Activated CD4-positive, alpha-beta T cell treated with anti-CD3 and anti-CD28 coated beads for 48 hours (primary cell): ENCODE measurements at places on chromosomes 6 and 20.
A peak's percentile ranks its signal among the peaks of the same experiment; 100 is the strongest.

- peak; percentile 55 for DNase-seq
Observed at GRCh38 chr6:135909737-135910387, 58.4 kb downstream of the PDE7B start.

- DNase-seq: no peak
Observed at GRCh38 chr6:112030961-112031660, 22.8 kb upstream of the CCN6 start.

- DNase-seq: no peak
Observed at GRCh38 chr6:70309243-70309642, 6.4 kb upstream of the COL9A1 start.

DNA sequence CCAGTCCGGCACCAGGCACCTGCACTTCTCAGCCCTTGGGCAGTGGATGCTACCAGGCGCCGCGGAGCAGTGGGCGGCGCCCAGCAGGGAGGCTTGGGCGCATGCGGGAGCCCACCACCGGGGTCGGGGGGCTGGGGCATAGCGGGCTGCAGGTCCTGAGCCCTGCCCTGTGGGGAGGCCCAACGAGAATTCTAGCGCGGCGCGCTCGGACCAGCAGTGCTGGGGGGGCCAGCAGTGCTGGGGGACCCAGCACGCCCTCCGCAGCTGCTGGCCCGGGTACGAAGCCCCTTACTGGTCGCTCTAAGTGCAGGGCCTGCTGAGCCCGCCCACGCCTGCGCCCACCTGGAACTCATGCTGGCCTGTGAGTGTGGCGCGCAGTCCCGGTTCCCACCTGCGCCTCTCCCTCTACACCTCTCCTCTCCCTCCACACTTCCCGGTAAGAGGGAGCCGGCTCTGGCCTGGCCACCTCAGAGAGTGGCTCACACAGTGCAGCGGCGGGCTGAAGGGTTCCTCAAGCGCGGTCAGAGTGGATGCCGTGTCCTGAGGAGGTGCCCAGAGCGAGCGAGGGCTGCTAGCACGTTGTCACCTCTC lies 28.5 kb upstream of the SERPINB1 start:
- DNase-seq: no peak

- DNase-seq: no peak
Observed at GRCh38 chr6:101516578-101516977, 123.1 kb downstream of the GRIK2 start.

GRCh38 chr20:42179768-42180167 lies 561.6 kb upstream of the CHD6 start:
- no peak for DNase-seq

GRCh38 chr6:160277546-160277945 lies 18.9 kb upstream of the SLC22A2 start:
- no peak for DNase-seq

- no peak for DNase-seq
Observed at GRCh38 chr20:701401-702129, 26.0 kb upstream of the SCRT2 start.

DNA sequence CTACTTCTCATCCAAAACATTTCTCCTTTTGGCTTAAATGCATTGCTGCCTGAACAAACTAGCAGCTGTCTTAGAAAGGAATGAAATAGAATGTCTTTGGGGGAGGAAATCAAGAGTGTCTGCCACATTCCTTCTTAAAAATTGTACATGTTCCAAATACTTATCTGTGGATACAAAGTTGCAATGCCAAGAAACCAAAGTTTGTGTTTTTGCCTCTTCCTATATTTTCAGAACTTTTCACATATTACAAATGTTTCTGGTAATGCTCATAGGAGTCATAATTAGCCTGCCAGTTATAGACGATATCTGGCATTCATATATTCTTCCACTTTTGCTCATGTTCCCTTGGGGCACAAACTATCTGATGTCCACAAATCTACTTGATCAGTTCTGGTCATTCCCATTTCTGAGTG lies 165.5 kb upstream of the BMP5 start:
- no peak for DNase-seq
